ENCODE measurements at places on chromosomes 5 and 9.

- no peak for DNase-seq
Observed at GRCh38 chr9:30774326-30774725, 1610.1 kb upstream of the ACO1 start.

DNA sequence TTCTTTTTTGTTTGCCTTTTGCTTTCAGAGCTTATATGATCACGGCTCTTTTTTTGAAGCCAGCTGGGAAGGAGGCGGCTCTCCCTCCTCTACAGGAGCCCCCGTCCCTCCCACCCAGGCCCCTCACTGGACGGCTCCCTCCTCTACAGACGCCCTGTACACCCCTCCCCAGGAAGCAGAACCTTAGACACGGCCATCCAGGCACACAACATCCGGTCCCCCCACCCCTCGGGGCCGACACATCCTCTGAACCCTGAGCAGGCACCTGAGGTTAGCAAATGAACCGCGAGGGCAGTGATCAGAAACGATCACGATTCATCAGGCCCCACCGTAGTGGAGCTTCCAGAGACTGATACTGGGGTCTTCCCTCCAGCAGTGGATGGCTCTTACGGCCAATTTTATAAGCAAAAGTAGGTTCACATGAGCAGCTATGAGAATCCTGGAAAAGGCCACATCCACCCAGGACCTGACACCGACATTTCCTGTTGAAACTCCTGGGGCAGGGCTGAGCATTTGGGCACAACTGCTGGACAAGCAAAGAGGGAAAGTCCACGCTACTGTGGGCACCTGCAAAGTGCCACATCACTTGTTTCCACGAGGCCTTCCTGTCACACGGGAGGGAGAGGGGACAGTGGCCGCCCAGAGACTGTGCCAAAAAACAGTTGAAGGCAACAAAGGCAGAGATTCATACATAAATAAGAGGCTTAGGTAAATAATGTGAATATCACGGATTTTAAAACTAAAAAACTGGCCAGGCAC lies 78.9 kb downstream of the SEMA4D start:
- DNase-seq: peak; percentile 76

- DNase-seq: no peak
Observed at GRCh38 chr5:126693806-126694205, 83.1 kb upstream of the LMNB1 start.

DNA sequence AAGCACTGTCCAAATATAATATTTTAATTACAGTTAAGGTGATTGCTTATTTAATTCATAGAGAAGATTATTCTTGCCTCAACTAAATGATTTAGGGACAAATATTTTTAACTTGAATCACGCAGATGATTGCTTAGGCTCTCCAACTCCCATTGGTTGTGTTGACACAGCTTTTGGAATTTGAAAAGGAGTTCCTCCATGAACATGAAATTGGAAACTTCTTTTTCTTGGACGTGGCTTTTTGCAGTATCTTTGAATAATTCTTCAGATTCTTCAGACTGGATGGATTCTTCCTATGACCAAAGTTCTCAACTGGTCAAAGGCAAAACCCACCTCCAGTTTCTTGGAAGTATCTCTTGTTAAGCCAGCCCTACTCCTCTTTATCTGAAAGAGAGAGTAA lies 456.4 kb upstream of the KLF4 start:
- no peak for DNase-seq

- DNase-seq: no peak
Observed at GRCh38 chr5:7650755-7651154, 200.2 kb downstream of the CFAP90 start.

GRCh38 chr9:34484678-34485077 lies 26.1 kb downstream of the DNAI1 start:
- DNase-seq: no peak

DNA sequence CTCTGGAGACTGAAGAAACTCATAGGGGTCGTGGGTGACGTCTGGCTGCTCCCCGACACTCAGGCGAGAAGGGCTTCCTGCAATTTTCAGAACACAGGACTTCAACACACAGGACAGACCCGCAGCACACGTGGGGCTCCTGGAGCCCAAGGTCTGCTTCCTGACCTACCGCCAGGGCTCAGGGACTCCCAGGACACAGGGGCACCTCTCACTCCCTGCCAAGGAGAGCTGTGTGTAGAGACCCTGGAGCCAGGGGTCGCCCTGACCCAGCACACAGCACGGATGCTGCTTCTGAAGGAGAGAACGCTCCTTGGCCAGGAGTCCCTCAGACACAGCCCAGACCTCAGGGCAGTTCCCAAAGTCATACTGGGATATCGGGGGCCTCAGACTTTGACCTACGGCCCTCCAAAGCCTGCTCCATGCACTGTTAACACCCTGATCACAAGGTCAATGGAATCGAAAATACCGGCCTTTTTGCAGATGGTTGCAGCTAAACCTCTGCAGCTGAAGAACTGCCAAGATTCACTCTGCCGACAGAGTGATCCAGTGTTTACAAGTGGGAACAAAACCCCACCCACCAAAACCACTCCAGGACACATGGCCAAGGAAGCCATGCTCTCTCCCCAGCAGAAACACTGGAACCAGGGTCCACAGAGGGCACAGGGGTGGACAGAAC lies 13.8 kb upstream of the ZDHHC11 start:
- DNase-seq: no peak

- no peak for DNase-seq
Observed at GRCh38 chr5:39151745-39152144, 67.6 kb downstream of the FYB1 start.

GRCh38 chr5:134053840-134054338 lies 49.1 kb upstream of the VDAC1 start:
- peak; percentile 22 for DNase-seq

DNA sequence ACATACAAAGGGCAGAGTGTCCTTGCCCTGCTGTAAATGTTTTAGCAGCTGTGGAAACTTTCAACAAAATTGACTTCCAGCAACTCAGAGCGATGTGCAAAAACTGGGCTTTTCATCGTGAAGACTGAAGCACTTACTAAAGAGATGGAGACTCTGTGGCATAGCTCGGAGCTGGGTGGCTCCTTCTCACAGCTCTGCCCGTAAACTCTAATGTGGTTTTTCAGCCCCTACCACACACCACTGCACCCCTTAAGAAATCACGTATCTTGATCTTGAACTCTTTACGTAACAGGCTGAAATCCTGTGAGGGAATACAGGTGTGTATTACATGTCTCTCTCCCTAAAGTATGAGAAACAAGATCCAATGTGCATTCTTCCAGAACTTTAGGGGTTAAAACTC lies 124.4 kb downstream of the MEF2C start:
- DNase-seq: no peak

DNA sequence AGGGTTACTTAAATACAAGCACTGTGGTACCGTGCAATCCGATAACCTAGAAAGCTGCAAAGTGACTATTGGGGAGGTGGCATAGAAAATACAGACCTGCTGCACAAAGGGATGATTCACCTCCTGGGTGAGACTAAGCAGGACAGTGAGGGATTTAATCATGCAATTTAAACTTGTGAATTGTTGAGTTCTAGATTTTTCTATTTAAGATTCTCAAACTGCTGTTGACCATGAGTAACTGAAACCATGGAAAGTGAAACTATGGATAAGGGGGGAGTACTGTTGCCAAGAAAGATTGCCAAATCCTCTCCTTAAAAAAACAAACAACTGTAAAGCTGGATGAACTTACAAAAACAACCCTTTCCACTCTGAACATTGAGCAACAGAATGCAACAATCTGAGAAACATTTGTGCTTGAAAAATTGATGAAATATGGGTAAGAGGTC lies 61.5 kb upstream of the NUDT12 start:
- DNase-seq: no peak

DNA sequence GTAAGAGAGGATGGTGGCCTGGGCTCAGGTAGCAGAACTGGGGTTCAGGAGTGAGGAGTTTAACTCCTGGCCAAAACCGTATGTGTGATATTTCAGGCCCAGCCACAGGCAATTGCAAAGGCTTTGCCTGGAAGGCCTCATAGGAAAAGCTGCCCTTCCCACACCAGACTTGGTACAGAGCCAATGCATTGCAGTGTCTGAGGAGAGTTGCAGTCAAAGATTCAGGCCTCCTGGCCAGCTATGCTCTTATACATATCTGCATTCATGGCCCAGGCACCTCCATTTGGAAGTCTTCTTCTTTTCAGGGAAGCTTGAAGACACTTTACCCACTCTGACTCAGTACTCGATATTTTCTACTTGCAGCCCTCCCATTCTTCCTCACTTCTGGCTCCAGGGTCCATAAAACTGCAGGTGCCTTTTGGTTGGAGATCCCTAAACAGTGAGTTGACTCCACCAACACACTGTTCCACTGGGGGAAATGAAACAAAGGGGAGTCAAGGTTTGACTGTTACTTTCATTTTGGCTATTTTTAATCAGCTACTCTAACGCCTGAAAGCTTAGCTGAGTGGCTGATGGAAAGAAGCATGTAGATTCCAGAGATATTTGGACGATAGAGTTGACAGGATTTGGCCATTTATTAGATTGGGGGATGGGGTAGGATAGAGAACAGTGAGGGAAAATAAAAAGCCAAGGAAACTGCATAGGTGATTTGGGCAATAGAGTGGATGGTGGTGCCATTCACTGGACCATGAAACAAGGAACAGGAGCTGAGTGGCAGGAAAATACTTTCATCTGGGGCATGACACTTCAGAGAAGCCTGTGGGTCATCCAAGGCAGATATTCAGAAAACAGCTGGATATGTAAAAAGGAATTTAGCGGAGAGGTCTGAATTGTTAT lies 30.6 kb upstream of the IL33 start:
- DNase-seq: no peak

- DNase-seq: no peak
Observed at GRCh38 chr5:175282611-175283225, 161.3 kb downstream of the DRD1 start.

DNA sequence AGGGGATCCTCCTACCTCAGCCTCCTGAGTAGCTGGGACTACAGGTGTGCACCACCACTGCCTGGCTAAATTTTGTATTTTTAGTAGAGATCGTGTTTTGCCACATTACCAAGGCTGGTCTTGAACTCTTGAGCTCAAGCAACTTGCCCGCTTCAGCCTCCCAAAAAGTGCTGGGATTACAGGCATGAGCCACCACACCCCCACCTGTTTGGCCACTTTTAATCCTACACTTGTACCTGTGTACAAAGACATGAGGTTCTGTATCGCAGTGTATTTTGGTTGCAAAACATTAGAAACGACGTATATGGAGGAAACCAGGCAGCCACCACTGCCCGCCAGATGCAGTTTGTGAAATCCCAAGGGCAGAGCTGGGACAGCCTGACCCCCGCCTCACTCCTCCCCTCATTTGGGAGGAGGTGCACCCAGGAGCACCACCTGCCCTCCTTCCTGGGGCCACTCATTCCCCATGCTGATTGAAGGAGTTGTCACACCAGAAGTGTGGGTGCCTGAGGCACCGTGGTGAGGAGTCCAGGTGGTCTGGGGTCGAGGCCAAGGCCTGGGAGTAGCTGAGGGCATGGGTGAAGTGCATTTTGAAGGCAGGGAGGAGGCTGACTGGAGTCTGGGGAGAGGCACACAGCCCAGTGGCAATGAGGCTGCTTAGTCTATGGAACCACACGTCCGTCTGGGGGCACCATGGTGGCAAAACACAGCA lies 39.3 kb upstream of the OLFM1 start:
- DNase-seq: no peak

- no peak for DNase-seq
Observed at GRCh38 chr5:150143350-150144245, 12.0 kb downstream of the PDGFRB start.

DNA sequence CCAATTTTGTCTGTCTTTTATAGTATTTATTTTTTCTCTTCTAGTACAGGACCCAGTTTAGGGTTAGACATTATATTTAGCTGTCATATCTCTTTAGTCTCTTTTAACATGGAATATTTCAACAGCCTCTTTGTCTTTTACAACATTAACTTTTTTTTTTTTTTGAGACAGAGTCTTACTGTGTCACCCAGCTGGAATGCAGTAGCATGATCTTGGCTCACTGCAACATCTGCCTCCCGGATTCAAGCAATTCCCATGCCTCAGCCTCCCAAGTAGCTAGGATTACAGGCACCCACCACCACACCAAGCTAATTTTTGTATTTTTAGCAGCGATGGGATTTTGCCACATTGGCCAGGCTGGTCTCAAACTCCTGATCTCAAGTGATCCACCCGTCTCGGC lies 90.1 kb downstream of the ADAMTS6 start:
- DNase-seq: no peak

GRCh38 chr5:1544294-1544961 lies 20.7 kb upstream of the LPCAT1 start:
- no peak for DNase-seq

DNA sequence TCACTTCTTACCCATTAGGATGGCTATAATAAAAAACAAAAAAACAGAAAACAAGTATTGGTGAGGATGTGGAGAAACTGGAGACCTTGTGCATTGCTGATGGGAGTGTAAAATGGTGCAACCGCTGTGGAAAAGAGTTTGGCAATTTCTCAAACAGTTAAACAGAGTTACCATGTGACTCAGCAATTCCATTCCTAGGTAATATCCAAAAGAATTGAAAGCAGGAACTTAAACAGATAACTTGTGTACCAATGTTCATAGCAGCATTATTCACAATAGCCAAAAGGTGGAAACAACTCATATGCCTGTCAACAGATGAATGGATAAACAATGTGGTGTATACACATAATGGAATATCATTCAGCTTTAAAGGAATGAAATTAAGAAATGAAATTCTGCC lies 28.9 kb downstream of the DCP2 start:
- DNase-seq: no peak

DNA sequence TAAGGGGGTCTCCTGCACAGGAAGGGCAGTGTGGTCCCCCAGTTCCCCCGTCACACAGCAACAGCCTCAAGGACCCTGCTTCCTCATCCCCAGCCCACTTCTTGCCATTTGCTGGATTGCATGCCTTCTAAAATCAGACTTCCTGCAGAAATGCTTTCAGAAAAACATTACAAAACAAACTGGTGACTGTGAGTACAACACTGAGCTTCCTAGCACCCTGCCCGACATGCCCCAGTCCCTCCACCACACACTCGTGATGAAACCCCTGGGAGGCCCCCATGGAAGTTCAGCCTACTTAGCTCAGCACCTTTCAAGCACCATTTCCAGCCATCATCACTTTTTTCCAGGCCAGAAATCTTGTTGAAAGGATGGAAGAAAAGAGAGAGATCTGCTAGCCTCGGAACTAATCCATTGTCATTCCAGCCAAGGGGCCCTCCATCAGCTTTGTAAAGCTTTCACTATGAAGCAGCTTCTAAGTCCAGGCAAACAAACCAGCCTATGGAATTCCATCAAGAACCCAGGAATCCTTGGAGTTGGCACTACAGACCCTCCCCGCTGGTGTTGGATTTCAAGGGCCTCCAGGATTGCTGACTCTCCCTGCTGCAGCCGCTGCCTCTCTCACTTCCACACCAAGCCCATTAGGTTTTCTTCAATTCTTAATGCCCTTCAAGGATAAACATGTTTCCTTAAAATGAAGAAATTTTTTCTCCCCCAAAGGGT lies 114.6 kb downstream of the C5orf15 start:
- DNase-seq: no peak

- no peak for DNase-seq
Observed at GRCh38 chr9:135174248-135174647, 86.8 kb downstream of the OLFM1 start.

DNA sequence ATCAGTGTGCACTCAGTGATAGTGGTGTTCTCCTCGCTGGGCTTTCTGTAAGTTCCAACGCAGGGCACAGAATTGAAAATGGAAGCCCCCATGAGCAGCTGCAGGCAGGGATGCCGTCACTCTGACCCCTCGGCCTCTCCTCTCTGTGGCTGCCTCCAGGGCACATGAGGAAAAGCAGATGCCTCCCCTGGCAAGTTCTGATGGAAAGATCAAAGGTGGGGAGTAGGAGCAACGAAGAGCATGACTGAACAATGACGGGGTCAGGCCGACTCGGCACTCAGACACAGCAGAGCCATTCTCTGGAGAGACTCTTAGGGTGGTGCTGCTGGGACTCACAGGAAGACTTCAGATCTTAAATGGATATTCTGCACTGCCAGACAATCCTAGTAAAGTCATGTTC lies 65.6 kb upstream of the CKMT2 start:
- no peak for DNase-seq
